ENCODE measurements at places on chromosomes 16 and 17.

DNA sequence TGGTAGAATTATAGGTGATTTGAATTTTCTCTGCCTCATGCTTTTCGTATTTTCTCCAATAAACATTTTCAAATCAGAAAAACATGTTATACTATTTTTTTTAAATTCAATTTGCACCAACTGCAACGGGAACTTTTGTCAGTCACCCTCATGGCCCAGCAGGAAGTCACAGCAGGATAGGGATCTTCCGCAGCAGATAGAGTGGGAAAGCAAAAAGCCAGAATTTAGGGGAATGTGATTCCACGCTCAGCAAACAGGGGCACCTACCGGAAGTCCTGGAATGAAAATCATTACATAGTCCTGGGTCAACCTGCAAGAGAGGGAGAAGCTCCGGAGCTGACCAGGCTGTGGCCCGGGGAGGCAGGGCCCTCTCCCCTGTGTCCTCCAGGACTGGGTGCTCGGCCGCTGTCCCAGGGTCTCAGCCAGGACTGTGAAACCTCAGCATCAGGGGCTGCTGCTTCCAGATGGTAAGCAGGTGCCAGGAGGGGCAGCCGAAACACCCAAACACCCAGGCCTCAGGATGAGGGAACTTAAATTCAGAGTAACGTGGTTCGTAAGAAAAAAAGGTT is 3.9 kb downstream of the SLC47A2 start:
- H3K4me3 ChIP-seq = no peak overlapping the region
- no peak for DNase-seq
- H3K27me3 ChIP-seq = no peaks in the 10 kb centered on the region
- H3K36me3 ChIP-seq = no peaks in the 10 kb centered on the region
- H3K27ac ChIP-seq = no peak overlapping the region

GRCh38 chr17:82528484-82529265 is 9.1 kb downstream of the FOXK2 start:
- H3K36me3 ChIP-seq = no peaks in the 10 kb centered on the region
- peak overlapping the region; percentile 53 for H3K27ac ChIP-seq
- H3K4me3 ChIP-seq = no peak overlapping the region
- peaks cover 45% of the 10 kb centered on the region for H3K4me1 ChIP-seq
- H3K27me3 ChIP-seq = no peaks in the 10 kb centered on the region

DNA sequence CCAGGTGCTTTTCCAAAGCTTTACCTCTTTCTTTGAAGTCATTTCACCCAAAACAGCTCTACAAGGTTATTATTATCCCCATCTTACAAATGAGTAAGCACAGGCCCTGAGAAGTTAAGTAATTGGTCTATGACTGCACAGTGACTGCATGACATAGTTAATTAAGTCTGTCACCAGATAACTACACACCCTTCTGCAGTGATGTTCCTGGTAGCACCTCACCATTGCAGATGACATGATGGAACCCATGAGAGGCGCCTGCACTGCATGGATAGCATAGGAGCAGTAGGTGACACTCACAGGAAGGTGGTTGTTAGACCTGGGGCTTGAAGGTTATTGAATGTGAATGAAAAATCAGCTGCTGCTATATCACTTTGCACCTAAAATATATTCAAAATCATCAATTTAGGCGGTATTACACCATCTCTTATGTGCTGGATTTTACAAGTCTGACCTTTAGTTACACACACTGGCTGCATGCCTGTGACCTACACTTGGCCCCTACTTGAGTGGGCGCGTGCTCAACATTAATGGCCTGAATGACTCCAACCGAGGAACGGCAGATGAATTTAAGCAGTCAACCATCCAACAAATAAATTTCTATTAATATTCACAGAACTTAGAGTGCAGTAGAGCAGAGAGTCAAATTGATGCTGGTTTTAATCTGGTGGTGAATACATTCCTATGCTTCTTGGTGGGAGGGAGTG is 239.6 kb downstream of the CDH11 start:
- no peak overlapping the region for H3K27ac ChIP-seq
- no peaks in the 10 kb centered on the region for H3K36me3 ChIP-seq
- DNase-seq = no peak

- DNase-seq = no peak
- no peaks in the 10 kb centered on the region for H3K36me3 ChIP-seq
- H3K4me3 ChIP-seq = no peak overlapping the region
- peak overlapping the region; percentile 74 for H3K27ac ChIP-seq
Measured at GRCh38 chr17:10034719-10035475, 129.8 kb upstream of the RCVRN start.

DNA sequence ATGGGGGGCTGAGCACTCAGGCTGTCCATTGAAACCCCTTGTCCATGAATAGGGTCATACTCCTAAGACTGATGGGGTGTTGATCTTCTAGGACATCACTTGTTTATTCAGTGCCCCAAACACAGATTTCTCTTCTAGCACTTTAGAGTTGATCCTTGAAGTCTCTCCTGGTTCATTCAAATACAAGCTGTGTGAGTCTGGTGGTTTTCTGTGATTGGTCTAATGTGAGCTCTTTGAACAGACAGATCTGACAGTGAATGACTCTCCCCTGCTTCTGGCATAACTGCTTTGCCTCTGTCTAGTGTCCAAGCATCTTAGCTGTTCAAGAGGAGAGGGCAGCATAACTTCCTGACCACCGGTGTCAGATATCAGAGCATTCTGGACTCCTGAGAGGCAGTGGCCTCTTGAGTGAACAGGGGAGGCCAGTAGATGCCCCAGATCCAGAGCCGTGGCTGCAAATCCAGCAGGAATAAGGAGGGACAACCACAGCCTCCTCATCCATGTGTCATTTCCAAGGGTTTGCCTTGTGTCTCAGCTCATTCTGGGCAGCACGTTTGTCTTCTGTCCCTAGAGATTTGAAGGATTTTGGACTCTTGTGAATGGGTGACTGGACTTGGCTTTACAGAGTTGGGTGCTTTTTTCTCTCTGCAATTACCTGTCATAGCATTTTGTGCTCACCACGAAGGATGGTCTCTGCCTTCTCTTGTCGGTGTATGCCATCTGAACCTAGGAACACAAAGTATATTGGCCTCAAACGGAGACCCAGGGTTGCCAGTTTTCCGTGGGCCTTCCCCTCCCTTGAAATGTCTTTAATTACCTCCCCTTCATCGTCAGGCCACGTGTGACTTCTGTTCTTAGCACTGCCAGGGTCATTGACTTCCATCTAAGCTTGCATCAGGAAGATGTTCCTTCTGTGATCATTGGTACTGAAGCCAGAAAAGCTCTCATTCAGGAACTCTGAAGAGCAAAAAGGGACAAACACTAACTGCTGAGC is 13.9 kb upstream of the CLEC18C start:
- no peak for DNase-seq
- H3K4me1 ChIP-seq = no peaks in the 10 kb centered on the region
- H3K27ac ChIP-seq = no peak overlapping the region
- H3K36me3 ChIP-seq = peaks cover 62% of the 10 kb centered on the region
- no peak overlapping the region for H3K4me3 ChIP-seq
- H3K27me3 ChIP-seq = no peaks in the 10 kb centered on the region

GRCh38 chr16:684961-685696 is 995 bp upstream of the JMJD8 start:
- H3K36me3 ChIP-seq = no peaks in the 10 kb centered on the region
- no peaks in the 10 kb centered on the region for H3K27me3 ChIP-seq
- peaks cover 57% of the 10 kb centered on the region for H3K4me1 ChIP-seq
- H3K27ac ChIP-seq = peak overlapping the region; percentile 94
- DNase-seq = no peak

GRCh38 chr16:84959045-84959576 is 52.2 kb downstream of the ZDHHC7 start:
- H3K36me3 ChIP-seq = no peaks in the 10 kb centered on the region
- H3K4me1 ChIP-seq = no peaks in the 10 kb centered on the region
- DNase-seq = no peak
- no peak overlapping the region for H3K27ac ChIP-seq

DNA sequence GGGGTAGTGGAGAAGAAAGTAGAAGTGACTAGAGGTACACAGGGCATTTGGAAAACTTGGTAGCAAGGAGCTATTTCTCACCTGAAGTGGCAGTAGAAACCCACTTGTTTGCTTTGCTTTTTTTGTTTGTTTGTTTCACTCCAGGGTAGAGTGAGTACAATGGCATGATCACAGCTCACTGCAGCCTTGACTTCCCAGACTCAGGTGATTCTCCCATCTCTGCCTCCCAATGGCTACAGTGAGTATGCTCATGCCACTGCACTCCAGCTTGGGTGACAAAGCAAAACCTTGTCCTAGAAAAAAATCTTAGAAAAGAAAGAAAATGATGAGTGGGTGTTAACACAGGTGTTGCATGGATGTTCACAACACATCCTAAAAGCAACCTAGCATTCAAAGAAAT is 40.4 kb downstream of the SCNN1G start:
- H3K4me3 ChIP-seq = no peak overlapping the region
- no peaks in the 10 kb centered on the region for H3K27me3 ChIP-seq
- H3K36me3 ChIP-seq = no peaks in the 10 kb centered on the region
- no peak overlapping the region for H3K27ac ChIP-seq

- no peaks in the 10 kb centered on the region for H3K36me3 ChIP-seq
- peak; percentile 52 for DNase-seq
- H3K4me1 ChIP-seq = peaks cover 4% of the 10 kb centered on the region
- no peak overlapping the region for H3K4me3 ChIP-seq
- peak overlapping the region; percentile 66 for H3K27ac ChIP-seq
- no peaks in the 10 kb centered on the region for H3K27me3 ChIP-seq
Measured at GRCh38 chr16:17356243-17356933, 114.4 kb downstream of the XYLT1 start.

- no peak overlapping the region for H3K27ac ChIP-seq
- no peaks in the 10 kb centered on the region for H3K4me1 ChIP-seq
- H3K4me3 ChIP-seq = no peak overlapping the region
- DNase-seq = no peak
Measured at GRCh38 chr16:18853694-18854093, 52.3 kb upstream of the ARL6IP1 start.

DNA sequence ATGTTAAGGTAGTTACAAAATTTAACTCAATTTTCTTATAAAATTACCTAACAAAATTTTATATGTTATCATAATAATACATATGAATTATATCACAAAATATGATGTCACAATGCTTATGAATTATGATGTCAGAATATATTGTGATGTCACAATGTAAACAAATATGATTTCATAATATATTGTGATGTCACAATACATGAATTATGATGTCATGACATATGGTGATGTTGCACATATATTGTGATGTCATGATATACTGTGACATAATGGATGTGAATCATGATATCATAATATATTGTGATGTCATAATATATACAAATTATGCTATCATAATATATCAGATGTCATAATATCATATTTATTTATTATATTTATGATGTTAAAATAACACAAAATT is 1879.9 kb downstream of the TP53TG3F start:
- H3K4me3 ChIP-seq = no peak overlapping the region
- no peak for DNase-seq
- H3K36me3 ChIP-seq = no peaks in the 10 kb centered on the region

DNA sequence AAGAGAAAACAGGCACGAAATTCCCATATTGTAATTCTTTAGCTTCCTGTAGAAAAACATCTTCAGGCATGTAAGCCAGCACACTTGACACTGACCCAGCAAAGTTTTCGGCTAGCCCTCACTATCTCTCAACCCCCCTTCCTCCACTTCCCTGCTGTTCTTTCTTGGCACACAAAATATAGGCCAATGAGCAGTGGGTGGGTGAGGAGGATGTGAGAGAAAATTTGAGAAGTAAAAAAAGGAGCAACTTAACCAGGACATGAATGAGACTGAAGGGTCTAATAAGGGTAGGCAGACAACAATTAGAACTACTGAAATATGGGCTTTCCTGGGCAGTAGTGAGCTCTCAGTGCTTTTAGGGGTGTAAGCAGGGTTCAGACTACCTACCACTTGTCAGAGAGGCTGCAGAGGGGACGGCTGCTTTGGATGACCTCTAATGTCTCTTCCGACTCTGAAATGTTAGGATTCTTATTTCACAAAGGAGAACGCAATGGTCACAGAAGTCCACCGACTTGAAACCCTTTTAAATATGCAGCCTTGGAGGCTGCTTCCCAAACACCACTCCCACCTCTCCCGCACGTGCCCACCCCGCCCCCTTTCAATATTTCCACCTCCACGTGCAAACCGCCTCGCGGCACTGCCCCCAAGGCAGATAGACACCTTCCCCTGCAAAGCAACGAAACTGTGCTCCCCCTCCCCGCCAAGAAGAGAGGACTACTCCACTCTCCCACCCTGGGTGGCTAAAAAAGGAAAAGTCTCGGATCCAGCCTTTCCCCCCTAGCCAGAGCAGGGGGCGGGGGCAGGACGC is 889 bp downstream of the MBTD1 start:
- H3K27ac ChIP-seq = peak overlapping the region; percentile 99
- DNase-seq = peak; percentile 34
- H3K4me1 ChIP-seq = peaks cover 63% of the 10 kb centered on the region
- no peaks in the 10 kb centered on the region for H3K36me3 ChIP-seq
- H3K27me3 ChIP-seq = no peaks in the 10 kb centered on the region

- no peaks in the 10 kb centered on the region for H3K36me3 ChIP-seq
- H3K4me3 ChIP-seq = no peak overlapping the region
- no peaks in the 10 kb centered on the region for H3K4me1 ChIP-seq
- no peaks in the 10 kb centered on the region for H3K27me3 ChIP-seq
- DNase-seq = no peak
- H3K27ac ChIP-seq = no peak overlapping the region
Measured at GRCh38 chr17:67555855-67556254, 161.9 kb upstream of the NOL11 start.

DNA sequence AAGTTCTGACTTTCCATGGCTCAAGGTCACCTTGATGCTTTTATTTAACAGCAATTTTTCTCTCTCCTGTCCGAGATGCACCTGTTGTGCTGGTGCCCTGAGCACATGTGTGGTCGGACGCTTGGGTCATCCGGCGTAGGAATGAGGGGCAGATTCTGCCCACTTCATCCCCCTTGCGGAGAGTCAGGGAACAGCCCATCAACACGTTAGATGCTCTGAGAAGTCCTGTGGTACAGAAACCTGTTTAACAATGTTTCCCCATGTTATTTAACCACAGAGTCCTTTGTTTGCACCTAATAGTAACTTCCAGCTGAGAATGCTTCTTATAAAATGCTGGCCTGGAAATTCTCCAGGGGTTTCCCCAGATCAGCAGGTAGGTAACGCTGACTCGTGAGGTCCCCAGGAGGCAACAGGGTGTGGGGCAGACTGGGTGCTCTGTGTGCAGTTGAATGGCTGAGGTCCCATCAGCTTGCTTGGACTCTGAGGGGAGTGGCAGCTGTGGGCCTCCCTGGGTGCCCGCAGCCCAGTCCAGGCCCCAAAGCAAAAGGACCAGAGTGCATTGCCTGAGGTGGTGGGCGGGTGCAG is 17.8 kb downstream of the DOC2B start:
- no peaks in the 10 kb centered on the region for H3K36me3 ChIP-seq
- DNase-seq = no peak
- H3K27me3 ChIP-seq = no peaks in the 10 kb centered on the region
- H3K4me3 ChIP-seq = no peak overlapping the region

DNA sequence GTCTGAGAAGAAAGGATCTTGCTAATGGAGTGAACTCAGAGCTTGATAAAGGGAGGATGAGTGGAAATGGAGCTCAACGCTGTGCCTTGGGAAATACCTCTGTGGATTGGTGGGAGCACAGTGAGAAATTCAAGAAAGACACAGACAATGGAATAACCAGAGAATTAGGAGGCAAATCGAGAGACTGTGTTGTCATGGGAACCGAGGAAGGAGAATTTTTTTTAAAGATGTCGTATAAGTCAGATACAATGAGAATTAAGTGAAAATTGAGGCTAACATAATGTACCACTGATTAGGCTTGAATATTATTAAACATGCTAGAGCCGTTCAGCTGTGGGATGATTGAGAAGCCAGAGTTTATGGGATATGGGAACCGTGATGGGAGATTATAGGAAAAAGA is 134.2 kb downstream of the PRKCA start:
- no peak overlapping the region for H3K4me3 ChIP-seq
- peaks cover 33% of the 10 kb centered on the region for H3K4me1 ChIP-seq
- H3K36me3 ChIP-seq = no peaks in the 10 kb centered on the region
- DNase-seq = no peak
- no peak overlapping the region for H3K27ac ChIP-seq
- no peaks in the 10 kb centered on the region for H3K27me3 ChIP-seq
